ENCODE measurements at places on chromosomes 2 and 18. TPM values are rescaled to one million over a fixed set of nuclear protein-coding genes. Genes with fewer than 3 reads are reported as not detected.

PLB1 gene
- 0.98 TPM for total RNA-seq

HTRA2 gene
- total RNA-seq, result 60.0 TPM

BUB1 gene
- 88.5 TPM for total RNA-seq

SCYGR2 gene
- not detected for total RNA-seq
